ENCODE measurements at places on chromosomes 6 and 20.

DNA sequence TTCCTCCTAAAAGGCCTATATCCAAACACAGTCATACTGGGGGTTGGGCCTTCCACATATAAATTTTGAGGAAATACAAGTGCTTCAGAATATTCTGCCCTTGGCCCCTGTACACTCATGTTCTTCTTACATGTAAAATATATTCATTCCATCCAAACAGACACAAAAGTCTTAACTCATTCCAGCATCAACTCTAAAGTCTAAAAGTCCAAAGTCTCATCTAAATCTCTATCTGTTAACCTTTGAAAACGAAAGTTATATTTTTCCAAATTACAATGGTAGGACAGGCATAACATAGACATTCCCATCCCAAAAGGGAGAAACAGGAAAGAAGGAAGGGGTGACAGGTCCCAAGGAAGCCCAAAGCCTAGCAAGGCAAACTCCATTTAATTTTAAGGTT, 215.4 kb upstream of the THBS2 start:
- DNase-seq, result no peak

DNA sequence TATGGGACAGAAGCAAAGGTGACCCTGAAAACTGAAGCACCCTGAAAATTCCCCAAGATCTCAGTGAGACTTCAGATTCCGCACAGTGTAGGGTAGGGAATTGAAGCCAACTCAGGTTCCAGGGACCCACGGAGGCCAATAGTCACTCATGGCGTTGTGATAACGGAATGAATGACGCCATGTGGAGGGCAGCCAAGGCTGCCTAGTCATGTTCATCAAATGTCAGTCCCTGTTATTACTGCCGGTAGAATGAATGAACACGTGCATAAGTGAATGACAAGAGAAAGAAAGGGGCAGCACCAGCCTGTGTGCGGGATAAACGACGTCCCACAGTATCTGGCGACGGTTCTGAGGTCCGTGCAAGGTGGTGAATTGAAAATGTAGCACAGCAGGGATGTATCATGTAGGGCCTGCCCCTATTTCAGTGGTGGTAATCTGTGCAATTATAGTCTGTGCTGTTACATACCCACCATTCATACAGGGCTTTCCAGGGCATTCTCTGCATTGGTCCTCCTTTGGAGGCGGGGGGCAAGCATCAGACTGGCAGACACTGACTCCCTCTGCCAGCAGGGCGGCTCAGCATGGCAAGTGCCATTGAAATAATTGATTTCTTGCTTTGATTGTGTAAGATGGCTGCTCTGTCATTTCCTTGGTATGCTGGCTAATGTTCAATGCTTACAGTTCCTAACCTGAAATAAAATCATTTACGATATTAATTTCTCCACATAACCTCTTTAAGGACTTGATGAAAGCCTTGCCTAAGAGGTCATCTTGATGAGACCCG, 386.9 kb downstream of the CDH4 start:
- no peak for DNase-seq

DNA sequence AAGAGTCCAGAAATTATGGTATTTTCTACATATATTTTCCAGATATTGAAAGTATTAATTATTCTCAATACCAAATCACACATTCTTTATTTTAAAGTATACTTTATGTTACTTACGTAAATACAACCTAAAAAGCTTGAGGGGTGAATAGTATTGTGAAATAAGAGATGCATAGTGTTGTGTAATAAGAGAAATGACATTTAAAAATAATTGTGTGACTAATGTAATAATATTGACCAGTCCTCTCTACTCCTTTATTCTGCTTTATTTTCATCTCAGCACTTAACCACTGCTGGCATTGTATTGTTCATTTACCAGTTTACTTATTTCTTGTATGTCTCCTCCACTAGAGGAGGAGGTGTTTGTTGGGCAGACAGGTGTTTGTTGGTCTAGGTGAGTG, 135.6 kb downstream of the EYA4 start:
- no peak for DNase-seq

- no peak for DNase-seq
Observed at GRCh38 chr6:83190626-83191025, 2.4 kb downstream of the PGM3 start.

- DNase-seq, result no peak
Observed at GRCh38 chr6:15516923-15517560, 145.8 kb downstream of the DTNBP1 start.

- no peak for DNase-seq
Observed at GRCh38 chr6:133804265-133804664, 84.6 kb upstream of the TCF21 start.

DNA sequence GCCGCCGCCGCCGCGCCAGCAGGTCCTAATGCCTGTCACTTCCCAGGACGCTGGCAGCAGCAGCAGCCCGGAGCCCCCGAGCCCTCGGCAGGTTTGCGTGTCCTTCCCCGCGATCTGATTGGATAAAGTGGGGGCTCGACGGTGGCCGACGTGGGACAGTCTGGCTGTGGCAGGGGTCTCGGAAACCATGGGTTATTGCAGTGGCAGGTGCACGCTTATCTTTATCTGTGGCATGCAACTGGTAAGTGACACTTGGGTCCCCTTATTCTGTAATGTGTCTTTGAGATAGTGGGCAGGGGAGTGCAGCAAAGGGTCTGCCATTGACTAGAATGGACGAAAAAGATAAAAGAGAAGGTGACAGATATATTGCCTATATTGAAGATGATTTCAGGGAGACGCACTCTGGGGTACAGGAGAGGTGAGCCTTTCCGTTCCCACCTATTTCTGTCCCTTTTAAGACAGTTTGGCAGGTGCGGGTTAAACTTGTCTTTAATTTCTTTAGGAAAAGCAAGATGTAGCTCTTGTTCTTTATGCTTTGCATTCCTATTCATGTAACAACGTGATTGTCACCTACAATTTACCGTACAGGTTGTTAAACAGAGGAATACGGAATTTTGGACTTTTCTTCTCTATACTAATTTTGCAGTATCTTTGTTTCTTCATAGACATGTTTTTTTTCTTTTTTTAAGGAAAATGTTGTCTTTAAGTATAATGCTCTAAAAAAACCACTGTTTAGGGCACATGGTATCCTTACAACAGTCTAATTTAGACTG, 535 bp downstream of the NKAIN2 start:
- DNase-seq, result no peak

DNA sequence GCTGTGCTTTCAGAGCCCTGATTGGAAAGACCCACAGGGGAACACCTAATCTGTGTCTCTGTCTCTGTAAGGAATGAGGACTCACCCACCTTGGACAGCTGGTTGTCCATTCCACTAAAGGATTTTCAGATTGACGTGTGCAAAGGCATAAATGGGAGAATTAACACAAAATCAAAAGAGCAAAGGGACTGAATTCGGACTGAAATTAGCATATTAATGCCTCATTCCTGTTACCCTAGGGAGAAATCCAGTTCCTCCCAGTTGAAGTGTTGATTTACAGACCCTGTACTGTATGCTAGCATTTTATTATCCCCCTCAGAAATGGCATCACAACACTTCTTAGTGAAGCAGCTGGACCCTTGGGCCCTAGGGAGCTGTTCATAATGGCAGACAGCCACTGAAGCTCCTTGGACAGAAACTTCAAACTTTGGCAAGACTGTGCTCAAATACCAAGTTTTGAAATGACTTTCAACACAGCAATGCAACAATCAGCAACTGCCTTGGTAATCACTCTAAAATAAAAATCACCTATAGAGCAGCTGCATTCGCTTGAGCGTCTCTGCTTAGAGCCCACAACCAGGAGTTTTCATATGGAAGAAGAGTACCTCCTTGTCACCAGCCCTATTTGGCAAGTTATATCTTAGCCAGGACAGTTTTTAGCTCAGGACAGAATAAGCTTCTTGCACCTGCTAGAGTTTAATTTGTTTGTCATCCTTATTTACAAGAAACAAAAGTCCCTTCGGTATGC, 118.1 kb downstream of the TRDN start:
- no peak for DNase-seq

GRCh38 chr6:73927421-73927820, 231.4 kb downstream of the CD109 start:
- no peak for DNase-seq

Data from K562 (cell line).